ENCODE measurements at places on chromosomes 16 and 17.

DNA sequence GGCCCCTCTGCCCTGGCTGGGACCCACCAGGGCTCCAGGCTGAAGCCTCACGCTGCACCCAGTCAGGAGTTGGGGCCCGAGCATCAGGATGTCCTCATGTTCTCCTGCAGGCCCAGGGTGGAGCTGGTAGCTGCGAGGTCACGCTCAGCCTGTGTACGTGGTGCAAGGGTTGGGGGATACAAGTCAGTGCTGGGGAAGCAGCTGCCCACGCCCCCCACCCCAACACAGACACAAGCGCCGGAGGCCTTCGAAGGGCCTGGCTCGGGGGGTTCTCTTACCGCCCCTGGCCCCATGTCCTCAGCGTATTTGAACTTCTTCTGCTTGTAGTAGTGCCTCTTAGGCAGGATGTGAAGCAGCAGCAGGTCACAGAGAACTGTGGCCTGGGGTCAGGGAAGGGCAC is 4.9 kb upstream of the CAMKK1 start:
- DNase-seq, result no peak

DNA sequence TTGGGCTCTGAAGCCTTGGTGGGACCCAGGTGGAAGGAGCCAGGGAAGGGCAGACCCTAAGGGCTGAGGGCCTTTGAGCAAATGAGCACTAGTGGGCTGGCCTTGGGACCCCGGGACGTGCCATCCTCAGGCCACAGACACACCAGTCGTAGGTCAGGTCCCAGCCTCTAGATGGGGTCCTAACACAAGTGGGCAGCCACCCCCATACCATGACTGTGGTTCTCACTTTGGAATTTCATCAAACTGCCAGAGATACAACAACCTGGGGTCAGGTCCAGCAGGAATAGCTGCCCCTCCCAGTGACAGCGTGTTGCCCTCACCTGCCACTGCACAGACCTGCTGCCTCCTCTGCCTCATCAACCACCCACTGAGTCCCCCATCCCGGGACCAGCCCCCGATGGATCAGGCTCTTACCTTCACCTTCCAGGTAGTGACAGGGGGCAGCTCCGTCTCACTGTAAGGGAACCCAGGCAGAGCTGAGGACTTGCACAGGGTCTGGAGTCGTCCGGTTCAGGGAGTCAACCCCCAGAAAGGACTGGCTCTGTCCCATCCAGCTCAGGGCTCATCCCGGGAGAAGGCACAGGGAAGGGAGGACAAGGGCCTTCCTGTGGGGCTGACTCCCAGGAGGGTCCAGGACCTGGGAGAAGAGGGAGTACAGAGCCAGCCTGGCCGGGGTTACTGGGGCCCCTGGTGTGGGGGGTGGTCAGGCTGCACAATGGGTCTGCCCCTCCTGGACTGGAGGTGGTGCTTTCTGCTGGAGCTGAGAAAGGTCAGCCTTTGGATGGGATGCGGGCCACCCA is 40.0 kb downstream of the LGALS9 start:
- no peak for DNase-seq

DNA sequence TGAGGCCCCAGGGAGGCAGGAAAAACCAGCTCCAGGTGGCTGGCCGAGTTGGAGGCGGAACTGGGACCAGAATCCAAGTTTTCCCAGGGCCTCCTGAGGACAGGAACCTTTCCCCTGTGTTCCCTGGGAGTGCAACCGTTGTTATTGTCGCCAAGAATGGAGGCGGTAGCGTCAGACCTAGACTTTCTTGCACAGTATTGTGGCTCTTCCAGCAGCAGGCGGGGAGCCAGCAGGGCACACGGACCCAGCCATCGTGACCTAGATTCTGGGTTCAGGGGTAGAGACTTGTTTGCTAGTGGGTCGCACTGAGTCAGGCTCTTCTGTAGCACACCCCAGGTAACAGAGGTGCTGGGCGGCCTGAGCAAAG is 667 bp upstream of the KIF19 start:
- DNase-seq, result no peak

GRCh38 chr17:55784666-55785065 is 33.8 kb downstream of the PCTP start:
- DNase-seq, result no peak

GRCh38 chr17:75853433-75853832 is 1.7 kb downstream of the WBP2 start:
- DNase-seq, result no peak

DNA sequence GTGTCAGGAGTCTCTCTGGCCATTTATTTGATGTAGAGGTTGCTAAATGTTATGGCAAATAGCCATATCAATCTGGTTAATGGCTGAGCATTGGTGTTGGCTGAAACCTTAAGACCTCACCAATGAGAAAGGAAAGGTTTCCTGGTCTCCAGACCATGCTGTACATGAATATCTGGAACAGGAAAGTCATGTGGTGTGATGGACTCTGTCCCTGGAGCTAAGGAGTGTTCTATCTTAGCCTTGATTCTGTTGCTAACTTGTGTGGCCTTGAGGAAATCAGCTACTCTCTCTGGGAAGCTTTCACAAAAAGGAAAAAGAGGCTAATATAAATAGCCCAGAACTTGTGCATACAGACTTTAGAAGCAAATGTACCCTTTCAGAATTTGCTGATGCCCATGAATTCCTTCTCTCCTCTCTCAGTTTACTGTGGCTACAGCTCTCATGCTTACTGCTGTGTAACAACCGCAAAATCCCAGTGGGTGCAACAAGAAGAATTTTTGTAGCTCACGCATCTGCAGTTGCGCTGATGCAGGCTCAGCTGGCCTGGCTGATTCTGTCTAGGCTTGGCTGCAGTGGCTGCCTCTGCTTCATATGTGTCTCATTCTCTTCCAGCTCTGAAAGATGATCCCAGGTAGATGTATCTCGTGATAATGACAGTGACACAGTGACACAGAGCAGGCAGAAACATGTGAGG is 287.5 kb downstream of the NPIPA8 start:
- DNase-seq, result no peak

GRCh38 chr17:75033346-75034235 is 13.2 kb downstream of the ATP5PD start:
- peak; percentile 73 for DNase-seq

DNA sequence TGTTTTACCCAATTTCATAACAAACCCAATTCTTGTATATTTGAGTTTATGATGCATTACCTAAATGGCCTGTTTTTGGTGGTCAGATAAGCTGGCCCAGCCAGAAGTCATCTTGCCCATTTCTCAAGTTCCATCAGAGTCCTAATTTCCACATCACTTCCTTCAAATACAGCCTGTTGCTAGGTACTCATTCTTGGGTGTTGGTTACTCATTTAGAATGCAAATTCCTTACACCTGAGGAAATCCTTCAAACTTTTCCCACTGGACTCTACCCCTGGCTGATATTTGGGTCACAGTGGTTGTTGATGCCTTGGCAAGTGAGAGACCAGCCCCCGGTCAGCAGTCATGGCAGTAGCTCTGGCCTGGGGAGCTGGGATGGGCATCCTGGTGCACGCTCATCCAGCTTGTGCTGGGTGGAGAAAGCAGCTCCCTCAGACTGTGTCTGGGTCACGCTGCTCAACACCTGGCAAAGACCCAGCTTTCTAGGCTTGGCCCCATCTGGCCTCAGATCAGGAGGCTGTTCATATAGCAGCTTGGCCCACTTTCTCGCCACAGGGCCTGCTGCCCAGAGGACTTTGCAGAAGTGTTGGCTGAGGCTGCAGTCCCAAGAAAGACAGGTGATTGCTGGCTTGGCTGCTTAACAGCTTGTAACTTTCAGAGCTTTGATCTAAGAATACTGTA is 25.8 kb downstream of the WSB1 start:
- DNase-seq, result no peak

DNA sequence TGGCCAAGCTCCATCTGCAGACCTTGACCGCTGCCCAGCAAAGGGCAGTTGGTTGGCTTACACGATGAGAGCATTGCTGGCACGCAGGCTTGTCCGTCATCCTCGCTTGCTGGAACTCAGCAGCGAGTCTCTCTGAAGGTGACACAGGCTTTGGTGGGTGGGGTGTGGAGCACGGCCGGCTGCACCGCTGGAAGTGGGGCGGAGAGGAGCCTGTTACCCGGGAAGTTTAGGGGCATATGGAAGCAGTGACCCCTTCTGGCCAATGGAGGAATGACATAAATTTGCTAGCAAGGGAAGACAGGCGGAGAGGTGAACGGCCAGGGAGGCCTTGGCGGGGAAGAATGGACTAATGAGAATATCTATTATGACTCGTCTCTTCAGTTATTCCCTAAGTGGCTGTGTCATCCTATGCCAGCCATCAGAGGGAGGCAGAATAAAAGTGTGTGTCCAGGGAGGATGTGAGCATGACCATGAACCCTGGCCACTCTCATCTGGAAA is 65.9 kb upstream of the SDK2 start:
- peak; percentile 24 for DNase-seq

DNA sequence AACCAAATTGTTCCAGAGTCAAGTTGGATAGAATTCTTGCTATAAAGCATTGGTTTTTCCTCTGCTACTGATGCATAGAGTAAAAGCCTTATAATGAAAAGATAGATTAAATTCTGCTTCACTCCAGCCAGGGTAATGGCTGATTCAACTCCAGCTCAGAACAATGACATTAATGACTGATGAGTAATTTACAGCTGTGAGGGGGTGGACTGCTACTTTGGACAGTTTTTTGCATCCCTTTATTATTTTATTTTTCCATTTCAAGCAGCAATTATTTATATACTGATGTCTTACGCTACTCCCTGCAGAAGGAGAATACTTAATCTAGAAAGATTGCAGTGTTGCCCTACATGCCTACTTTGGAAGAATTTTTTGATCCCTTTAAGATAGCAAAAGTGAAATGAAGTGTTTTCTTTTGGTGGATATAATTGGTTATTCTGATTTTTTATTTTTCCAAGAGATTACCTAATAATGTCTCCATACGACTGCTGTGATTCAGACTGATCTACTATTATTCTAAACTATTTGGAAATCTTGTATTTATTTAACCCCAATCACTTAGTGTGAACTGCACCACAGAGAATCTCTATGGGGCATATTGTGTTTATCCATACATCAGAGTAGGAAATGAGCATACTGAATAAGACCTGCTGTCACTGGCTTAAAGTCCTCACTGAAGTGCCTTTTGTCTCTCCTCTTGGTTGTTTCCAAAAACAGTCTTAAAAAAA is 149.5 kb downstream of the TRIM37 start:
- no peak for DNase-seq

DNA sequence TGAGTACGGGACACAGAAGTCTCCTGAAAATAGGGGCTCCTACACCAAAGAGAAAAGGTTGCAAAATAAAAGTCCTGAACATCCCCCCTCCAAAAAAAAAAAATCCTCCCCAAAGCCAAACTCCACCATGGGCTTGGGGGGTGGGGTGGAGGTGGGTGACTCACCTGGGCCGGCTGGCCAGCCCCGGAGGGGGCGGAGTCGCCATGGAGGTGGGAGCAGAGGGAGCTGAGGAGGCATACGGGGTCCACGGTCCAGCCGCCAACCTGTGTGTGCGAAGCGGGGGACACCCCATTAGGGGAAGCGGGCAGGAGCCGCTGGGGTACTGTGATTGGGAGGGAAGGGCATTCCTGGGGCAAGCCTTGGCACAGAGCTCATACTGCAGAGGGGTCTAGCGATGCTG is 31.0 kb downstream of the SRCIN1 start:
- no peak for DNase-seq

GRCh38 chr17:65674246-65675045 is 113.0 kb upstream of the AXIN2 start:
- no peak for DNase-seq

- DNase-seq, result no peak
Measured at GRCh38 chr17:41772218-41772585, 14.3 kb downstream of the JUP start.

DNA sequence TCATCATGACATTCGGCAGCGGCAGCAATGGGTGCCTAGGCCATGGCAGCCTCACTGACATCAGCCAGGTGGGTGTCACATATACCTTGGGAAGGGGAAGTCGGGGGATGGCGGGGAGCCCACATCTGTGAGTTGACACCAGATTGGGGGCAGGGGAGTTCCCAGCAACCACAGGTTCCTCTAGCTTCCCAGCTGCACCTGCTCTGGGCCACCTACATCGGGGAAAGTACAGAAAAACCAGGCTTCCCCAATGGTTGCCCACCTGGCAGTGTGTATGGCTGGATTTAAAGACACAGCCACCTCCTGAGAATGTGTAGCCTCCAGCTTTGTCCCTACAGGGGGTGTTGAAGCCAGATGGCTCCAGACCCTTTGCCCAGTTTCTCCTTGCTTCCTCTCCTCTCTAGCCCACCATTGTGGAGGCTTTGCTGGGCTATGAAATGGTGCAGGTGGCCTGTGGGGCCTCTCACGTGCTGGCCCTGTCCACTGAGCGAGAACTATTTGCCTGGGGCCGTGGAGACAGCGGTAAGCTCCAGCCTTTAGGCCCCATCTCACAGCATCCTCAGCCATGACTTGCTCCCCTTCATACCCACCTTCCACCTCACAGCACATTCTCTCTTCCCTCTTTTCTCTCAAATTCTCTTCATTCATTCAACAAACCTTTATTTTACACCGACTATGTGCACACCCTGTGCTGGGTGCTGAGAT is 5.0 kb upstream of the TRAF4 start:
- DNase-seq, result no peak

GRCh38 chr17:76379646-76380376 is 4.6 kb upstream of the SPHK1 start:
- no peak for DNase-seq

- no peak for DNase-seq
Measured at GRCh38 chr16:89556750-89557689, 3.5 kb upstream of the RPL13 start.

DNA sequence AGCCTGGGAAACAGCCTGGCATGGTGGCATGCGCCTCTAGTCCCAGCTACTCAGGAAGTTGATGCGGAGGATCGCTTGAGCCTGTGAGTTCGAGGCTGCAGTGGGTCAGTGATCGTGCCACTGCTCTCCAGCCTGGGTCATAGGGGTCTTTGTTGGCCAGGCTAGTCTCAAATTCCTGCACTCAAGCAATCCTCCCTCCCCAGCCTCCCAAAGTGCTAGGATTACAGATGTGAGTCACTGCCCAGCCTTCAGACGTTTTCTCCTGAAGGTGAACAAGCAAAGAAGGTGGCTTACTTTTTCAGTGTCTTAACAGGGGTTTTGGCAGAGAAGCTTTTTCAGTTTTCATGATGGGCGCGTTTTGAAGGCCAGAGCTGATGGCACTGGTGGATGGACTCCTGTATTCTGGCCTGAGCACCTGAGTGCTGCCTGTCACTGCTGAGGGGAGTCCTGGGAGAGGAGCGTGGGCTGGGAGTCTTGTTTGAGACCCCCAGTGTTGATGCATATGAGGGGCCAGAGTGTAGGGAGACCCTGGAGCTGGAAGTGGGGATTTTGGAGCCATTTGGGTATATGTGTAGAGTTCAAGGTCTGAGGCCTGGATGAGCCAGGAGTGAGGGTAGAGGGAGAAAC is 41.4 kb downstream of the FOXK2 start:
- DNase-seq, result no peak

- no peak for DNase-seq
Measured at GRCh38 chr17:66829386-66829864, 5.5 kb upstream of the CACNG5 start.

- no peak for DNase-seq
Measured at GRCh38 chr16:80040814-80041213, 440.3 kb upstream of the MAF start.

- DNase-seq, result no peak
Measured at GRCh38 chr17:21463204-21463661, 87.1 kb downstream of the KCNJ12 start.
